Neural crest cell (in vitro differentiated cells): ENCODE measurements at places on chromosomes 5 and 9. TPM values are rescaled to one million over a fixed set of nuclear protein-coding genes. Genes with fewer than 3 reads are reported as not detected.

- no peak for DNase-seq
Observed at GRCh38 chr9:84875193-84875592, 205.7 kb downstream of the NTRK2 start.

- DNase-seq, result no peak
Observed at GRCh38 chr9:123028136-123028535, 5.3 kb upstream of the GPR21 start.

GRCh38 chr5:156120777-156121176, 206.2 kb upstream of the SGCD start:
- DNase-seq, result no peak

- no peak for DNase-seq
Observed at GRCh38 chr9:75133396-75133795, 45.1 kb downstream of the OSTF1 start.

The ALAD gene
- 23.2 and 23.7 TPM in 2 replicates for total RNA-seq

DNA sequence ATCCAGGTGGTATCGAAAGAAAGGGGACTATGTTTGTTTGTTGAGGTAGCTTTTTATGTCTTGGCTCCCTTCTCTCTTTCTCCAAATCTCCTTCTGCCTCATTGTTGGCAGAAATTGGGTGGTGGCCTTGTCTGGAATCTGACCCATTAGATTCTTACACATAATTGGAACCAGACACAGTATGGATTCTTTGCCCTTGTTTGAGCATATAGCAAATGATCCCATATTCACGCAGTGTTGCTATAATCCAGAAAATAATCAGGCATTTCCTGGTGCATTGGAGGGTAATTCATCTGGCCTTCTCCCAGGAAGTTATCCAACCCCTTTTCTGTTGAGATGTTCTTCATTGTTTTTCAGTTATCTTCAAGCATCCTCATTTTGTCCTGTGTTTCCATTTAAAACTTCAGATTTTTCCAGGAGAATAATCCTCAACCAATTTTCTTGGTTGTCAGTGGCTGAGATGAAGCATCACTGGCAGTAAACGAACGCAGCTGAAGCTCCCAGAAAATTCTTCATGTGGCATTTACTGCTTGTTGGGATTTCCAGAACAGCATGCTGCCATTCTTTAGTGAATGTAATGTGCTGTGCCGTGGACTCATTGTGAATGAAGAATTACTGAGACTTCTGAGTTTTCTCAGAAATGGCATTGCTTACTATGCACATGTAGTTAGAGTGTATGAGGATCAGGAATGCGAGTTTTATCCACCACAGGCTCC, 70.5 kb upstream of the NTRK2 start:
- no peak for DNase-seq

The TRAF2 gene
- 30.1 and 34.4 TPM in 2 replicates for total RNA-seq

The SLC34A1 gene
- total RNA-seq, result 0.16 TPM in 1 of 2 replicates, not detected in the other

DNA sequence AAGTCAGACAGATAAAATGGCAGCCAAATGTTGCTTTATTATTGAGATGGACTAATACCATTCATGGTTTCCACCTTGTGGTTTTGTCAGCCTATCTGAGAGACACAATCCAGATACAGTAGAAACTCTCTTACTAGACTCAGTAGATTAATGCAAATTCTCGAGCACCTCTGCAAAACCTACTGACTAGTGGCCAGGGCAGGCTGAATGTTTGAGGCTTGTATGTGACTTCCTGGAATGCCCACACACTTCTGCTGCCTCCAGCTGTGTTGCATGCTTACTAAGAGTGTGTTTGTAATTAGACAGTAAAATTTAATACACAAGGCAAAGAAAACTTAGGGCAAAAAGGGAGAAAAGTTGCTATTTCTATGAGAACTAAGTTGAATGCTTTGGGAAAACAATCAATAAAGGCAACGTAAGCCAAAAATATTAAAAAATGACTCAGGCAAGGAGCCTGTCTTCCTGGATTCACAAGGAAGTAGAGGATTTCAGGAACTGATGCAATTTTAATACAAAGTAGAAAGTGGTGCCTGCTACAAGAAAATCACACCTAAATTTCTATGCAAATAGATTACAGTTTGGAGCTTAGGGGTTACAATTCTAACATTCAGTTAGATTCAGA, 30.2 kb upstream of the CCNG1 start:
- no peak for DNase-seq

GRCh38 chr5:65823845-65824445, 101.9 kb downstream of the NLN start:
- no peak for DNase-seq
